ENCODE measurements at places on chromosomes 4 and X.

- no peak for DNase-seq
Measured at GRCh38 chr4:115424852-115425251, 311.4 kb upstream of the NDST4 start.

- no peak for DNase-seq
Measured at GRCh38 chr4:116005806-116006088, 892.3 kb upstream of the NDST4 start.

GRCh38 chr4:44320833-44321232 is 127.8 kb downstream of the KCTD8 start:
- DNase-seq, result no peak

DNA sequence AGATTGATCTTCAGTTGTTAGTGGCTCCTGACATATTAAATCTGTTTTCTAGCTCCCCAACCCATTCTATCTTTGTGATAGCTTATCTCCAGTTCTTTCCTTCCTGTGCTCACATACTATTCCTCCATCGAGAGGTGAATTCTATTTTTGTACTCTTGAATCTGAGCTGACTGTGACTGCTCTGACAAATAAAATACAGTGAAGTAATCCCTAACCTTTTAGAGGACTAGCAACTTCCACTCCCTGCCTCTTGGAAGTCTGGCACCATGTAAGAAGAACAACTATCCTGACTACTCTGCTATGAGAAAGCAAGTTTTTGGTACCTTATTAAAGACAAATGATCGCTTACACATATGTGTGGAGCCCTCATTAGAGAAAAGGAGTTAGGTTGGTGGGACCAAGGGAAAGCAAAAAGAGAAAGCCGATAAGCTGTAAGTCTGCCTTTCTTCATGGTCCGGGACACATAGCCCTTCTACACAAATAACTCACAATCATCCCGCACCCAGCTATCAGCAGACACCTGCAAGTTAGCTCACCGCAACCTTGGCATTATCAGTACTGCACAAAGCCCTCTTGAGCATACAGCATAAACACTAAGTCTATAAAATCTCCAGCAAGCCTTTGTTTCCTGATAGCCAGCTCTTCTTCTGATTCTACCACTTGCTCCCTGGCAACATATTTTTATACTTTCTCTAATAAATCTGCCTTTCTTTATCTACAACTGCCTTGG is 13.5 kb upstream of the PPM1K start:
- no peak for DNase-seq

GRCh38 chr4:42914937-42915336 is 22.4 kb downstream of the GRXCR1 start:
- no peak for DNase-seq

DNA sequence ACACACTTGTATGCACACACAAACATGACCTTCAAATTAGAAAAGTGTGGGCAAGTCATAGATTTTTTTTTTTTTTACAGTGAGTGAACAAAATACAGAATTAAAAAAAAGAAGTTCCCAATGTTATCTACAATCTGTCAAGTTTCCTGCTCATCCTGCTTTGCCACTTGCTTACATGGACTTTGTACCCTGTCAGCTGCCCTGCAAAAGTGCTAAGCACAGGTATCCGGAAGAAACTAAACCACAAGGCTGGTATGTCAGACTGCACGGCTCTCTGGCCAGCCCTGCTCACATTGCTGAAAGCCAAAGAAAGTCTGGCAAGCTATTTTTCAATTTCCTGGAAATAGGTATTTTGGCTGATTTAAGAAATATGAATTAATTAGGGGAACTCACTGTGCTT is 38.9 kb upstream of the BCLAF3 start:
- no peak for DNase-seq

DNA sequence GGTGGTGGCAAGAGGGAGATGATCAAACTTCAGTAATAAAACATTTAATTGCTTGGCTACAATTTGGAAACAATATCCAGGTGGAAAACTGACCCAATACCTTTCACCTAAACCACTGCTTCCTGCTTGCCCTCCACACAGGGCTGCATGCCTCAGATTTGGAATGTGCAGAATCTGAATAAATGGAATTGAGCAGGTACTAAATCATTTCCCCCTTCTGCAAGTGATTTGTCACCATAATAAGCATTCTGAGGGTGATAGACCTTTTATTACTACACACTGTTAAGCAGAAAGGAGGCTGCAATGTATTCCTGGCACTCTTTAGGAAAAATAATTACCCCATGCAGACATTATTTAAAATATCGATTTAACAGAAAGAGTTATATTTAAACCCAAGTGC is 291.8 kb downstream of the IDS start:
- no peak for DNase-seq

DNA sequence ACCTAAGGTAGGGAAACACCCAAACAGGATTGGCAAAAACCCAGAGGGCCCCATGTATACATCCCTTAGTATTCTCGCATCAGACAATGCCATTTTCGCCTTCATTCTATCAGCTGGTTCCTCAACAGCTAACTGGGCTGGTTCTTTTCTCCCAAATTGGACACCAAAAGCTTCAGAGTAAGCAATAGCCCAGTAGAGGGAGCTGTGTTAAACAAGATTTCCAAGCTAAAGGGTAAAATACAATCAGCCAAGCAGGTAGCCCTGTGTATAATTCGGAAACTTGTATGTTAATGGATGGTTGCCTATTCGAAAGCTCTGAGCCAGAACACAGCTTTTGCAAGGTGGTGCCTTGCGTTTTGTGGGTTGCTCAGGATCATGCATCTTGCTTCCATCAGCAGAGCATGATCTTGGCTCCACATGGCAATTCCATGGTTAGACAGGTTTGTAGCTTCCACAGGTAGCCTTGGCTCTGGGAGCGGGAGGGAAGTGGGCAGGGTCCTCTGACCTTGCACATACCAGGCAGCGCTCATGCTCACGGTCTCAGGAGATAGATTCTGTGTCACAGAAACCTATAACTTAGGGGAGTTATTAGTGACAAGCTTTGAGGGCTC is 115.2 kb upstream of the LNX1 start:
- no peak for DNase-seq

- no peak for DNase-seq
Measured at GRCh38 chr4:59818656-59819055, 1381.5 kb upstream of the ADGRL3 start.

DNA sequence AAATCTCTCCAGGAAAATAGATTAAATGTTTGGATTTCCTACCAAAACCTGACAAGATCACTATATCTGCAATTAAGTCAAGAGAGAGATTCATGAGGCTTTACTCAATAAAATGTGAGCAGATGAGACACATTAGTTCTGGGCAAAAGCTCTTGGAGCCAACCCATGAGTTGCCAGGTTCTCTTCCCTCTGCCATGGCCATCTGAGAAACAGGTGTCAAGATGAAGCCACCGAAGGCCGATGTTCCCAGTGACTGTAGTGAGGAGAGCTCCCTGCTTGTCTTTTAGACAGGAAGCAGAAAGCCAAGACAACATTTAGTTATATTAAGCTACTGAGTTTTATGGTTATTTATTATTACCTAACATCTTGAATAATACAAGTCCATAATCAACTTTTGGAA is 1068.7 kb downstream of the STPG2 start:
- DNase-seq, result no peak

DNA sequence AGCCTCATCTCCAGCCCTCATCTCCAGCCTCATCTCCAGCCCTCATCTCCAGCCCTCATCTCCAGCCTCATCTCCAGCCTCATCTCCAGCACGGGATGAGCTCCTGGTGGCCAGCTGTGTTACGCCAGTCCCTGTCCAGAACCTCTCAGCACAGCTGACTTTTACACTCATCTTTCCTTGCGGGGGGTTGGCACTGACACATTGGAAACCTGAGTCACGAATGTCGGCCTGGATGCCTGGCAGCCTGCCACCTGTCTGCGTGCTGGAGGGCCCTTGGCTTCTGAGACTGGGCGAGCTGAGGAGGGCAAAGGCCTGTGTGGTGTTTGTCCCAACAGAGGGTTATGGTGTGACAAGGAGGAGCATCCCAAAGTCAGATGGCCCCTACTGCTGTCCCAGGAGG is 66.1 kb upstream of the HGFAC start:
- no peak for DNase-seq

DNA sequence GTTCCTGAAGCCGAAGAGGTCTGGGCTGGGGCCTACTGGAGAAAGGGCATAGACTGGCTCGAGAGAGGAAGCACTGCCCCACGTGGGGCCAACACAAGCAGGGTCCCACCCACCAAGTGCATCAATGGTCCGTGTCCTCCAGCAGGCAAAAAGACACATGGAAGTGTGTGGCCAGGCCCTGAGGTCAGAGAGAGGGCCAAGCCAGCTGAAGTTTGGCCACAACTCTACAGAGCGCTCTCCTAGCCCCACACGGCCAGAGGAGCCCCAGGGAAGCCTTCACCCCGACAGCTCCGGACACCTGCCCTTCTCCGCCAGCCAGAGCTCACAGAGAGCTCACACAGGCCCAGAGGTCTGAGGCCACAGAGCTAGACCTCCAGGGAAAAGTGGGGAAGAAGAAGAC is 8.5 kb upstream of the KDM5C start:
- no peak for DNase-seq

GRCh38 chr4:113472864-113473263 is 288.7 kb downstream of the CAMK2D start:
- no peak for DNase-seq

DNA sequence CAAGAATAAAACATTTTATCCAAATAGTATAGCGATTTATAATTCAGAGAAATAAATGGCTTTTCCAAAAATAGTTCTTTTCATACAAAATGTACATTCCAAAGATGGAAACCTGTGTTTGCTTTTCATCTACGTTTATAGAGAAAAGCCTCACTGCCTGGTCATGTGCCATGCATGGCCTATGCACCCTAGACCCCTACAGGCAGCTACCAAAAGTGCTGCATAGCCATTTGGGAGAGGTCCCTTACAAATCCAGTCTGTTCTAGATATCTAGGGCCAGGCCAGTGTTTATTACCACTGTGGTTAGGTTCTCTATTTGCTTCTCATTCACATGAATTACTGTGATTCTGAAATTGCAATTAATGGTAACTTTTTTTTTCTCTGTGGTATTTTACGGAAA is 17.2 kb downstream of the HMGB2 start:
- no peak for DNase-seq

GRCh38 chrX:44872821-44873414 is at the start of gene KDM6A:
TSS of gene KDM6A (plus strand) at chrX:44873188. CDS start at chrX:44873552, 364 bp downstream.
- peak; percentile 92 for DNase-seq

- no peak for DNase-seq
Measured at GRCh38 chr4:141599853-141600252, 36.5 kb upstream of the IL15 start.

- DNase-seq, result no peak
Measured at GRCh38 chr4:25236971-25237370, 3.1 kb downstream of the PI4K2B start.

DNA sequence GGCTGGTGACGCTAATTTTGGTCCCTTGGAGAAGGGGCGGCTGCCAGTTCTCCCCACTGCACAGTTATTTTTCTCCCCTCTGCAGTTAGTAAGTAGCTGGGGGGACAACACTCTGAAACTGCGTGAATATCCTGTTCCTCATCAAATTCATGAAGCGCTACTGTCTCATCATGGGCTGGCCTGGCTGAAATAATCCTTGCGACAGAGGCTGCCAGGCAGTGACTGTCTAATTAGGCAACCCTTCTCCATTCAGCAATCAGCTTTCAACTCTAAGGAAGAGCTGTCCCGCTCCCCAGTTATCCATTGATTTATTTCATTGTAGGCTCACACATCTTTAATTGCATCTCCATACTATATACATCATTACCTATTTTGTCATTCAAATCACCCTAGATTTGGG is 8.2 kb downstream of the SH3TC1 start:
- DNase-seq, result no peak

- DNase-seq, result no peak
Measured at GRCh38 chr4:77196866-77197265, 39.9 kb downstream of the CCNG2 start.

GRCh38 chr4:140753329-140753728 is 2.9 kb downstream of the TBC1D9 start:
- DNase-seq, result no peak

DNA sequence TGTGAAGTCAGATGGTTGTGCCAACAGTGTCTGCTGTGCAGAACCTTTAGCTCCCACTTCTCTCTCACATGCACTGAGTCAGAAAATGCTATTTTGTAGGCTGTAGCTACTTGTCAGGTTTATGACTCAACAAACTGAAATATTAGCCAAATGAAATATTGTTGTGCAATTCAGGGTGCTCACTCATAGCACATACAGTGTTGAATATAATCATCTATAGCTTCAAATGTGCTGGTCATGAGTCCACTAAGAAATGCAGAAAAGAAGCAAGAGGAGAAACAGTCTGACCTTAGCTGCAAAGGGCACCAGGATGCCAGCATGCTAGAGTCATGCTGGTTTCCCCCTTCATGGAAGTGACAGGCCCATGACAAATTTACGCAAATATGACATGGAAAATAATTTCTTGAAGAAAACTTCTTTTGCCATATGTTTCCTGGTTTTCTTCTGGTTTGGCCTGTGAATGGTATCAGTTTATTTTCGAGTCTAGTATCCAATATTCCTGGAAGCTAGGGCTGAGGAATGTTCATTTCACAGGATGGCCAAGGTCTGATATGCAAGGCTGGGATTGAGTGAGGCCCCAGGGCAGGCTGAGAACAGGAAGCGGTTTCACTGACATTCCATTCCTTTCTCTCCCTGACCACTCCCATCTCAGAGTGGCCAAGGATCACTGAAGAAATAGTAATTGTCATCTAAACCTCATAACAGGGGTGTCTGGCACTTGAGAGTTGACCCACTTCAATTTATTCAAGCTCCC is 10.3 kb upstream of the CXCL2 start:
- DNase-seq, result peak; percentile 87

GRCh38 chr4:139762720-139763119 is 97.1 kb downstream of the MGST2 start:
- no peak for DNase-seq

DNA sequence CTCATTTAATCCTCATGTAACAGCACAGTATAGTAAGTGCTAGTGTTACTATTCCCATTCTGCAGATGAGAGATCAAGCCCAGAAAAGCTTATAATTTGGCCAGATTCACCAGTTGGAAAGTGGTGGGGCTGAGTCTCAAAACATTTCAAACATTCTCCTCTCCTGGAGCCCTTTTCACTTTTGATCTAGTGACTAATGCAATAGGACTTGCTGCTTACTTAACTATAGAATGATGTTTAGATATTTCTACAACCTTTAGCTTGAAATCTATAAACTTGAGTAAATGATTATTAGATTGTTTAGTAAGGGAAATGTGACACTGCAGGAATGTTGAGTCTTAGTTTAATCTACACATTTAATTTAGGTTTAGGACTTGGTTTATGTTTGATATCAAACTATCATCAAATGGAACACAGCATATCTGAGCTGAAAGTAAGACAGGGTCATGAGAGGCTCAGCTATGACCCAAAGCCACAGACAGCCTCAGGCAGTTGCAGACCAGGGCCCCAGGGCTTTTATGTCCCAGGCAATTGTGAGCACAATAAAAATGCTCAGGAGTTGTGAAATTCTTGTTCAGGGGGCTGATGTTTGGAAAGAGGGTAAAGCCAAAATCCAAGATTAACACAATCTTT is 199.5 kb upstream of the HS3ST1 start:
- no peak for DNase-seq

DNA sequence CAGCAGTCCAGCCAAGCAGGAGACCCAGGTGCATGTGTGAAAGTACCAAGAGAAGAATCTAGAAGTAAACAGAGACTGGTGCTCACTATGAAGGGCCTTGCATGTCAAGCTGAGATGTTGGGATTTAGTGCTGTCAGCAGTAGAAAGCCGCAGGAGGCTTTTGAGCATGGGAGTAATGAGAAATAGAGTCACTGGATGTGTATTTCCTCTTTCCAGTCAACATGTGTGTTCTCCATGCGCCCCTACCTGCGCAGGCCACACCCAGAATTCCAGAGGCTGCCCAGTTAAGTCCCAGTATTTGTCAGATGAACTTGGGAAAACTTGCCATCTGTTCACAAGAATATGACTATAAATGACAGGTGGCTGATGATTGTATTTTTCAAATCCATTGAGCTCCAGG is 4.5 kb upstream of the MAMLD1 start:
- DNase-seq, result no peak

GRCh38 chrX:133185938-133186337 is 32.2 kb downstream of the TFDP3 start:
- DNase-seq, result no peak

Data from RWPE2 (cell line).